ENCODE measurements at places on chromosomes 7 and 10.

DNA sequence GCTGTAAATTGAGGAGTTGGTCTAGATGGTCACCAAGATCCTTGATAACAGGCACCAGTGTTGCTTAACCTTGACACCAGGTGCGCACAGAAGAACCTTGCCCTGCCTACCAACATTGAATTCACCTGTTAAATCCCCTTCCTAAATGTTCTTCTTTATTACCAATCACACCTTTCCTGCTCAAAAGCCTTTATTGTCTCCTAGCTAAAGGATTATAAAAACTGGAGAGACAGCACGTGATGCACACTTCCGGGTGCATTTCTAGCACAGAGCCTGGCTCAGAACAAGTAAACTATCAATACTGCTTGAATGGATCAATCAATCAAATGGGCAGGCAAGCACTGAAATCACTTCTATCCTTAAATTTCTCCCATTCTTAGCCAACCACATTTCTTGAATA lies 56.3 kb downstream of the SVIL start:
- DNase-seq = no peak

GRCh38 chr7:45937301-45937700 lies 16.2 kb upstream of the IGFBP3 start:
- no peak for DNase-seq

DNA sequence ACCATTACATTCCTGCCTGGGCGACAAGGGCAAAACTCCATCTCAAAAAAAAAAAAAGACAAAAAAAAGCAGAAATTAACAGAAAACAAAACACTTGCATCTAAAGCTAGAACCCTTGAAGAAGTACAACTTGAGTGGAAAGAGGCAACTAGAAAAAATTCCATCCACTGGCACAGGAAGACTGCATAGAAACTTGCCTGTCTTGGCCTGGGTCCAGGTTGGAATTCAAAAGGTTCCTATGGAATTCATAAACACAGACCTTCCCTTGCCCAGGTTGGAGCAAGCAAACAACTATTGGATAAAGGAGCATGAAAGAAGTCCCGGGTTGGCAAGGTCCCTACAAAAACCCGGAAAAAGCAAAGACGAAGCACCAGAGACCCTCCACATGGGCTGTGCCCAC lies 69.8 kb downstream of the CCDC71L start:
- DNase-seq = no peak

GRCh38 chr7:121505021-121505420 lies 108.9 kb upstream of the FAM3C start:
- no peak for DNase-seq

GRCh38 chr7:33821970-33822369 lies 83.4 kb upstream of the BMPER start:
- DNase-seq = no peak

DNA sequence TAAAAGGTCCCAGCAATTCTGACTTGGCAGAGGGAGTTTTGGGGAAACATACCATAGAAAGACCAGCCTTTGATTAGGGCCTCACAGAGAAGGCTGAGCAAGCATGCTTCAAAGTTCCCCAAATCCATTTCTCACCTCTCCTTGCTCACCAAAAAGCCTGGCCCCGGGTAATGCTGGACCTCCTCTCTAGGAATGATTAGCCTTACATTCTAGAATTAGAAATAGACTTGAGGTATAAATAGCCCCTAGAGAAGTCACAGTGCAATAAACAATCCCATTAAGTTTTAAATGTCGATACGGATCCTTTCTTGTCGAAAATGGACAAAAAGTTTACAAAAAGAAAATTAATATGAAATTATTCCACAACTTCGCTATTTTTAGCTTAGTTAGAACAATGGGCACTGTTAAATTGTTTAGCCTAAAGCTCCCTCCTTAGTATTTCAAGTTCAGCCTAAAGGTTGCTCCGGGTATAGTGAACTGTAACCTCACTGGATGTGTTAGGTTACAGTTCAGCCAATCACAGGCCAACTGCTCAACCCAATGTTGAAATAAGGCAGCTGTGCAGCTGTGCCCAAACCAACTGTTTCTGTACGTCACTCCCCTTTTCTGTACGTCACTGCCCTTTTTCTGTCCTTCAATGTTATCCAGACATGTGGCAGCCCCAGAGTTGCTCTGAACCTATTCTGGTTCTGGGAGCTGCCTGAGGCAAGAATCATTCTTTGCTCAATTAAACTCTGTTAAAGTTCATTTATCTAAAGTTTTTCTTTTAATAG lies 7.9 kb upstream of the GSDME start:
- no peak for DNase-seq

DNA sequence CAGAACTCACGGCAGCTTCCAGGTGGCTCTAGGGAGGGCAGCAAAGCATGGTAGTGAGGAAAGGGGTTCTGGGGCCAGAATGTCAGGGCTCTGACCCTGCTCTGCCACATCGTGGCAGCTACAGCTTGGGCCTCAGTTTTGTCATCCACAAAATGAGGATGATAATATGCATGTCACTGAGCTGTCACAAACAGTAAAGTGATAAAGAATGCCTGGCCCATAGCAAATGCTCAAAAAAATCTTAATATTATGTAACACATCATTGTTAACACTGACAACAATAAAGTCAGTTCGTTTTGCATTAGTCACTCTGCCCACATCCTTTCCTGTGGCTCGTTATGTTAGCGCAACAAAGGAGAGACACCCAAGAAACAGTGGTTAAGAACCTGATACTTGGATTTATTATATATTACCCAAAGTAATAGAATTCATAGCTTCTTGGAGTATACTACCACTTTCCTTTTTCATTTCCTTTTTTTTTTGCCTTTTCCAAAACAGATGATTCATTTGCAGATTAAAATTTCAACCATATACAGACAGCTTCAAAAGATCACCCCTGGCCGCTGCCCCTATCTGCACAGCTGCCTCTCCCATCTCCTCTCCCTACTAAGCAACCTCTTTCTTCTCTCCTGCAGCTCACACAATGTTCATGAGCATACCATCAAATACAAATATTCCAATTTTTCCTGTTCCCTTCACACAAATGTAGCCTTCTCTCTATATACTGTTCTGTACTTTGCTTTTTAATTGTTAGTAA lies 45.5 kb upstream of the DDC start:
- peak; percentile 78 for DNase-seq

GRCh38 chr10:103463499-103463898 lies 4.8 kb upstream of the CALHM1 start:
- no peak for DNase-seq

- no peak for DNase-seq
Measured at GRCh38 chr7:4816419-4817080, 41.1 kb downstream of the AP5Z1 start.

GRCh38 chr10:58081353-58081752 lies 186.3 kb downstream of the IPMK start:
- no peak for DNase-seq

DNA sequence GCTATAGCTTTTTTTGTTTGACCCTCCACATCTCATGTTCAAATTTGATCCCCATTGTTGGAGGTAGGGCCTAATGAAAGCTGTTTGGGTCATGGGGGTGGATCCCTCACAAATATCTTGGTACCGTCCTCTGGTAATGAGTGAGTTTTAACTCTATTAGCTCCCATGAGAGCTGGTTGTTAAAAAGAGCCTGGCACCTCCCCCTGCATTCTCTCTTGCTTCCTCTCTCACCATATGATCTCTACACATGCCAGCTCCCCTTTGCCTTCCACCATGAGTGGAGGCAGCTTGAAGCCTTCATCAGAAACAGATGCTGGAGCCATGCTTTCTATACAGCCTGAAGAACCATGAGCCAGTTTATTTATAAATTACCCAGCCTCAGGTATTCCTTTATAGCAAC lies 43.0 kb upstream of the IMMP2L start:
- no peak for DNase-seq

GRCh38 chr10:93837822-93838221 lies 56.0 kb upstream of the SLC35G1 start:
- DNase-seq = no peak

GRCh38 chr7:143958781-143959180 lies 4.1 kb downstream of the OR2F1 start:
- no peak for DNase-seq

DNA sequence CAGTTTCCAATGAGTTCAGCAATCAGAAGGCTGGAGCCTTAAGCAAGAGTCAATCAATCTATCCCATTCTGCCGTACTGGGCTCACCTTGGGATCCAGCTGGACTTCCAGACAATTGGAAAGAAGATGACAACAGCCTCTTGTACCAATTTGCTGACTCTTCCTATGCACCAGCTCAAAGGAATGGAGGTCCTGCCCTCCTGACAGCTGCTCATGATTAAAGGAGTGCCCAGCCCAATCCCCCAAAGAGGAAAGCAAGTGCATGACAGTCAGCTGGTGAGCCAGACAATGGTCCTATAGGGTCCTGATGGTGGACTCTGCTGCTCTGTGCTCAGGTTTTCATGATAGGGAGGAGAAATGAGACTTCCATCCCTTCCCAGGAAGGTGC lies 25.1 kb downstream of the VSTM4 start:
- DNase-seq = no peak

- DNase-seq = no peak
Measured at GRCh38 chr10:62426086-62426485, 51.9 kb downstream of the ZNF365 start.

DNA sequence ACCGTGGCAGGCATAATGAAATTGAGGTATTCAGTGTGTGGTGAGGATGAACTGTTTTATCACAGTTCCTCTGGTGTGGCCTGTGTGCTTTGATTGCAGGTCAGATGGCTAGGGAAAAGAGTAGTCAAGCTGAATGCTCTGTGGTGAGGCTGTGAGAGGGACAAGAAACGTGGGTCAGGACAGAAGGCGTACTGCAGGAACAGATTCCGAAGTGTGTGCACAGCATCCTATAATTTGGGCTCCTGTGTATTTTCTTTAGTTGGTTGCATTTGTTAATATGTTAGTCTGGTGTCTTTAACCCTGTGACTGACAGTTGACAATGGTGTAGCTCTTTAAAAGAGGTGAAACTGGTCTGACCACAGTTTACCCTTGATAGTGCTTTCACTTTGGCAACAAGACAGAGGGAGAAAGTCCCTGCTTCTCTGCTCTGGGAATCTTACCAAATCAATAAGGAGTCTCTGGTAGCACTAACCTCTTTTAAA lies 76.5 kb downstream of the AUTS2 start:
- DNase-seq = no peak

DNA sequence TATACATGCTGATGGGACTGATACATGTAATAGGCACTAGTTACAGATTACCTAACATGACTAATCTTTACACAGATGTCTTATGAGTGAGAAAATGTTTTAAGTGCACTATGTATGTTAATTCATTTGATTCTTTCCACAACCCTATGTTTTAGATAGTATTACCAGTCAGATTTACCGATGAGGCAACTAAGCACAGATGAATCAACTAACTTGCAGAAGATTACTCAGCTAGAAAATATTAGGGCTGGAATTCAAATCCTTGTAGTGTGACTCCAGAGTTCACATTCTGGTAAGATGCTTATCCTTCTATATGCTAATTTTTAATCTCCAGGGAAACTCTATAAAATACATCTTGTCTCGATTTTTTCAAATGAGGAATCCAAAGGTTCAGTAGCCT lies 964.9 kb downstream of the REEP3 start:
- DNase-seq = no peak

GRCh38 chr10:71525721-71526120 lies 129.0 kb downstream of the CDH23 start:
- no peak for DNase-seq

- DNase-seq = no peak
Measured at GRCh38 chr7:343864-344607, 54.1 kb downstream of the FOXL3 start.

DNA sequence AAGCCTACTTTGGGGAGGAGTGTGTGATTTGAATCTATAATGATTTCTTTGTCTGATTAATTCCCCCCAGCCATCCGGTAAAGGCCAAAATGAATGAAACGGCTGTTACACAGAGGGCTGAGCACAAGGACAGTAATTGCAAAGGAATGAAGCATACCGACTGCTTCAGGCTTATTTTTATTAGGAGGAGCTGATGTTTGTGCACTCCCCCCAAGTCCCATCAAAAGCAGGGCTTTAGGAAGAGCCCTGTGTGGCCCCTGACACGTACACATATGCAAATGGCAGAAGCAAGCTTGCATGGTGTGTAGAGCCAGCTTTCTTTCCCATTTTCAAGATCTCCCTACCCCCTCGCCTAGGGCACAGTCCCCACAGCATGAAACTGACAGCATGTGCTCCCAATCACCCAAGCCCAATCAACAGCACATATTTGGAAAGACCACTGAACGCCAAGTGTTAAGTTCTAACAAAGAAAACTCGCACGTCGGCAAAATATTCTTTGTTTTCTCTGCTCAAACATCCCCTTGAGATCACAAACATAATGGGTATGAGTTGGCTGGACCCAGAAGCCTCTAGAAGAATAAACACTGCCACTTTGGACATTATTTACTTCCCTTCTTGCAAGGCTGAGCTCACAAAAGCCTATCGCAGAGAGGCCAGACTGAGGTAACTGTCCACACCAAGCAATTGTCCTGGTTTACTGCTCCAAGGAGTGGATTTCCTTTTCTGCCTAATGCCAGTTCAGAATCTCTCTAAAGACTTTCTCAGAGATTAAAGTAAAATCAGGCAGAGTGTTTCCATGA lies 143.0 kb downstream of the CUBN start:
- DNase-seq = no peak

- no peak for DNase-seq
Measured at GRCh38 chr10:3502673-3503072, 282.3 kb downstream of the KLF6 start.

- no peak for DNase-seq
Measured at GRCh38 chr7:77253151-77253550, 53.5 kb upstream of the FGL2 start.

GRCh38 chr7:4665661-4666060 lies 16.4 kb upstream of the FOXK1 start:
- DNase-seq = no peak

DNA sequence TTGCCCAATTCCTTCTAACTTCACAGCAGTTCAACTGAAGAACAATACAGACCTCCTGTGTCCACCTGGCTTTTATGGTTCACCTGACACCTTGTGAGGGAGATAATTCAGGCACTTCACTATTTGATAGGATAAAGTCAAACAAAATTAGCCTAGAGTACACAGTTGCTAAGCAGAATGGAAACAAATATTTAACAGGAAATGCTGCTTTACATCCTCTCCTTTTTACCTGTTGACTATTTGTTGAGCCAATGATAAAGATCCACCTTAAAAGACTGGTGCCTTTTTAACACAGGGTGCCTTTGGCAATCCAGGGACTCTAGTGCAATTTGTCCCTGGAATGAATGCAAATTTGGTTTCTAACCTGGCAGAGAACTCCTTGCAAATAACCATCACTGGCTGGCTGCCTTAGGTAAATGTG lies 39.8 kb downstream of the ITPRID1 start:
- DNase-seq = no peak

GRCh38 chr7:140176122-140176701 lies 571 bp downstream of the KDM7A start:
- no peak for DNase-seq

DNA sequence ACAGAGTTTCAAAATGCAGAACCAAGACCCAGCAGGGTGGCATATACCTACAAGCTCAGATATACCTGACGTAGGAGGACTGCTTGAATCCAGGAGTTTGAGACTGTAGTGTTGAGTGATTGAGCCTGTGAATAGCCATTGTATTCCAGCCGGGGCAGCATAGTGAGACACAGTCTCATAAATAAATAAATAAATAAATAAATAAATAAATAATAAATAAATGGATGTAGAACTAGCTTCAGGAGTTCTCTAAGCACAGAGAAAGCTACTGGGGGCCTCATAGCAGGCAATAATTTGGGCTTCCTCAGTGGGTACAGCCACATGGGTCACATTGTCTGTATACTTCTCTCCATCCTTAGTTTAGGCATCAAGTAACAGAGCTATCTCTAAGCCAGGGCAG lies 906.8 kb downstream of the LRMDA start:
- no peak for DNase-seq
